GM12865 (cell line): ENCODE measurements at places on chromosomes 1 and 21.

DNA sequence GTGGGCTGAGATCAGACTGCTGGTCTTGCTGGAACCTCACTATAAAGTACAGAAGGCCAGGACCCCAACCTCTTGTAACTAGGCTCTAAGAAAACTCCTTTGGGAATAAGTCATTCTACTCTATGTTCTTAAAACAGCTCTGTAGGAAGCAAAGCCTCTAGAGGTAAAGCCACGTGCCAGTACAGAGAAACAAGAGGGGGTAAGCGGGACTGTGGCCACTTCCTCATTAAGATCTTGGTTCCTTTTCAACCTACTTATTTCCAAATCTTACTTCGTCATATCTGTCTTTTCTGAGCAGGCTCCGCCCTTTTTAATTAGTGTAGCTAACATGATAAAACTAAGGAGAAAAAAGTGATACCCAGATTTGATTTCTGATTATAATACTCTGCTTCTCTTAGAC lies 3.8 kb downstream of the NCSTN start:
- DNase-seq: peak; percentile 73

DNA sequence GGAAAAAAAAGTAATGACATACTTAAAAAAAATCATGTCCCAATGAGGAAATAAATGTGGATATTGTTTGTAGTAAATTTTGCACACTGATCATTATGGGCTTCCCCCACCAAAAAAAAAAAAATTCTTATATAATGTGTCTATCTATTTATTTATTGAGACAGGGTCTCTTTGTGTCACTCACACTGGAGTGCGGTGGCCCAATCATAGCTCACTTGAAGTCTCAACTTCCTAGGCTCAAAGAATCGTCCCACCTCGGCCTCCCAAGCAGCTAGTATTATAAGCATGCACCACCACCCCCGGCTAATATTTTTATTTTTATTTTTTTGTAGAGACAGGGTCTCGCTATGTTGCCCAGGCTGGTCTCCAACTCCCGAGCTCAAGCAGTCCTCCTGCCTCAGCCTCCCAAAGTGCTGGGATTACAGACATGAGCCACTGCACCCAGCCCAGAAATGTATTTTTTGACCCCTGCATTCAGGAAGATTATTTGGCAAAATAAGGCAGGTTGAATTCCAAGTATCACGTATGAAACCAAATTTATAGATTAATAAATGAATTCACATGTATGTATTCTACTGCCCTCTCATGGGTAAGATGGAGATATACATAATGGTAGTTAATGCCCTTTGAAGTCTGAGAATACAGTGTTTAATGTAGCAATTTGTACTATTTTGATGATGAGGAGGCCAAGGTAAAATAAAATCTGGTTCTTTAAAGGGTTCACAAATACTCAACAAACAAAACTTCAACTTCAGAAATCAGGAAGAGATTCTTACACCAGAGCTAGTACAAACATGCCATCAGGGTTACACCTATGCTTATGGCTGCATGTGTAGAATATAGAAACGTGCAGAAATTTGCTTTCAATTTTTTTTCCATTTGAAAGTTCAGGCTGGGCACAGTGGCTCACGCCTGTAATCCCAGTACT lies 1.4 kb upstream of the DENND2C start:
- DNase-seq: no peak

DNA sequence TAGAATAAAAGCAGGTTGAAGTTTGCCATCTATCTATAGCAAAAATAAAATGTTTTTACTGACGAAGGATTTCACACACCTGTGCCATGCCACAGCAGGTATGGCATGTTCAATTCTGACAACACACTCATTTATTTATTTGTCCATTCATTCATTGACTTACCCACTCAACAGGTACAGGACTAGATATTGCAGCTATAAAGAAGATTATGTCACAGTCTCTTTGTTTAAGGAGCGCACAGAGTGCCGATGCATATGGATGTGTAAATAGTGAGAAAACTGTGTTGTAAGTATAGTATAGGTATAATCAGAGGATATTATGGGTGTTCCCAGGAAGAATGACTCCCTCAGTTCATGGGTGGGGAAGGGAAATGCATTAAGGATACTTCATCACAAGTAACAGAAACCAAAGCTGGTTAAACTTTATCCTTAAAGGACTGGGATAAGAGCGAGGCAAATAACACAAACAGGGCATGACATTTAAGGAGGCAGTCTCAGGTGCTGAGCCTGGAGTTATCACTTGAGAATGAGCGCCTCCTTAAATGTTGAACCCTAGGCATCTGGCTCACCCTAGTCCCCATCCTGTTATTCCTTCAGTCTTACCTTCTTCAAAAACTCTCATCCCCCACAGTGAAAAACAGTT lies 7.9 kb upstream of the ZRANB2 start:
- no peak for DNase-seq

DNA sequence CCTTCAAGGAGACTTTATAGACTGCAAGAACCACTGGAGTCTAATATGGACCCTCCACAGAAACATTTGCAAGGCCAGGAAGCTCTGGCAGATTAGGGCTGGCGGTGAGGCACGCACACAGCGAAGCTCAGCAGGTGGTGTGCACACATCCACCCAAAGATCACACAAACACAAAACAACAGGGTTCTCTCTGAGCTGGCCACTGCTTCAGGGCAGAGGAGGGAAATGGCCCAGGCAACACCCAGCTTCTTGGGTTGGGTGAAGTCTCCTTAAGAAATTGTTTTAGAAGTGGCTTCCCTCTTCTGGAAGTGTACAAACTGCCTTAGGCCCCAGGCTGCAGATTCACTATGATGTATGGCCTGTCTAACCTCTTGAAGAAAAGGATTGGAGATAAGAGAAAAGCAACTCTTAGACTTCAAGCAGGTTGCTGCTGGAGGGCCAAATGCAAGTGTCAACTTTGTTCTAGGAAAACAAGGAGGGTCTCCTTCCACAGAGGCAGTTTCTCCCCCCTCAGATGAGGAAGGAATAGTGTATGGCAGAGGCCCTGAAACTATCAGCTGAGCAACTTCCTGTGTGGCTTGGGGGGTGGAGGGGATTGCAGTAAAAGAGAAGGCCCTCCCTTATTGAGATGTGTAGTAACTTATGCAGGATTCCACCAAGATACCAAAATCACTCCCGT lies 2.0 kb downstream of the RCSD1 start:
- DNase-seq: peak; percentile 64

DNA sequence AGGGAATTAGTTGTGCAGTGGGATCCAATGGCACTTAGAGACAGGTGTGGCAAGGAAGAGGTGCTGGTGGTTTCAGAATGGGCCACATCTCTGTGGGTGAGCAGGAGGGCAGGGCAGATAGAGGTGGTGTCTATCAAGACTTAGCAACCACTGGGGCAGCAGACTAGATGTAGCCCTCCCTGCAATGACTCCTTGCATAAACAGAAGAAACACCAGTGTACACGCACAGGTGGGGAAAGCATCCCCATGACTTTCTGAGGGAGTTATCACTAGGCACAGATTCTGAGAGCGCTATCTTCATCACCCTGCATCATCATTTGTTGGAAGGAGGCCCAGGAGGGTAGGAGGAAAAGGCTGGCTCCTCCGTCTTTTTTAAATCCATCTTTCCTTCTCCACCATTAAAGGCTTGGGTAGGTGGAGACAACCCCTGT lies 58.4 kb downstream of the PLXNA2 start:
- DNase-seq: no peak

DNA sequence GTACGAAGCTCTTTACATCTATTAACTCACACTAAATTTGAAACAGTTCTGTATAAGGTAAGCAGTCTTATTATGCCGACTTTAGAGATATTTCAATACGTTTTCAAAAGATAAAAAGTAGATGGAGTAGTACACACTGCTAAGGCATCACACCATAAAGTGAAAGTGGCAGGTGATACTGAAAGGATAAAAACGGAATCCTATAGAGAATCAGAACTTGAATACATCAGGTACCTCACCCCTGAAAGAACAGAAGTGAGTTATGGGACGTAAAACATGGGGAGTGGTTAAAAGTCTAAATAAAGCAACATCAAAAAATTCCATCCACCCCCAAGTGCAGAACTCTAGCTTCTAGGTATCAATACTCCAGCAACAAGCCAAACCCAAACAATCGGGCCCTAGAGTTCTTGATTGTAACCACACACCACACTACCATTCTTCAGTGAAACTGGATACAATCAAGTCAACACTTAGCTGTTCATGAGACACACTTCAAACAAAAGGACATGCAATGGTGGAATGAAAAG lies 142.6 kb downstream of the SMYD3 start:
- DNase-seq: peak; percentile 69

- DNase-seq: peak; percentile 48
These were observed 96.5 kb downstream of the NEK7 start for GRCh38 chr1:198253259-198253658.

DNA sequence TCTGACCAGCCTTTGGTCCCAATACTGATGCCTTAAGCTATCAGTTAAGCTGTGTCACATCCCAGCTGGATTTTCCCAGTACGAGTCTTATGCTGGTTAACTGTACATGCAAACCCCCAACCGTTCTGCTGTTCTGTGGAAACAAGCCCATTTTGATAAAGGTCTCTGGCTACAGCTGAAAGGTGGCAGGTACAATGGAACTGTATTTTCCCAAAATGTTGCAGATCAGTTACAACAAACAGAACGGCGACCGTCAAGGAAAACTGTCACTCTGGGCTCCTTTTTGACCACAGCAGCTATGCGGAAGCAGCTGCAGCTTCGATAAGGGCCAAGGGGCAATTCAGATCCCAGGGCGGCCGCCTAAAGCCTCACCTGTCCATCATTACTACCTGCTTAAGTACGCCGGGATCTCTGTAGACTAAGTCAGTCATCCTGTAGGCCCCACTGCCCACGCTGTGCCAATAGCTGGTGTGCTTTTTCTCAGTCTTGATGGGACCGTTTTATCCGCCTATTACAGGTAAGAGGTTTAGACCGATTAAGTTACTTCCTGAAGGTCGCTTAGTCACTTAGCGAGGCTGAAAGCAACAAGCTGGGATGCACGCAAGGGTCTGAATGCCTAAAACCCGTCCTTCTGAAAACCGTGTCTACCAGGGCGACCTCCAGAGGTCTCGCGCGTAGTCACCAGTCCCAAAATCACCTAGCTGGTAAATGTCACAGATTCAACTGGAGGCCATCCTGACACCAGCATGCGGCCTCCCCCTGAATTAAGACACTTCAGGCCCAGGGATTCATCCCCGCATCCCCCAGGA lies 11.1 kb upstream of the RAB42 start:
- peak; percentile 79 for DNase-seq

DNA sequence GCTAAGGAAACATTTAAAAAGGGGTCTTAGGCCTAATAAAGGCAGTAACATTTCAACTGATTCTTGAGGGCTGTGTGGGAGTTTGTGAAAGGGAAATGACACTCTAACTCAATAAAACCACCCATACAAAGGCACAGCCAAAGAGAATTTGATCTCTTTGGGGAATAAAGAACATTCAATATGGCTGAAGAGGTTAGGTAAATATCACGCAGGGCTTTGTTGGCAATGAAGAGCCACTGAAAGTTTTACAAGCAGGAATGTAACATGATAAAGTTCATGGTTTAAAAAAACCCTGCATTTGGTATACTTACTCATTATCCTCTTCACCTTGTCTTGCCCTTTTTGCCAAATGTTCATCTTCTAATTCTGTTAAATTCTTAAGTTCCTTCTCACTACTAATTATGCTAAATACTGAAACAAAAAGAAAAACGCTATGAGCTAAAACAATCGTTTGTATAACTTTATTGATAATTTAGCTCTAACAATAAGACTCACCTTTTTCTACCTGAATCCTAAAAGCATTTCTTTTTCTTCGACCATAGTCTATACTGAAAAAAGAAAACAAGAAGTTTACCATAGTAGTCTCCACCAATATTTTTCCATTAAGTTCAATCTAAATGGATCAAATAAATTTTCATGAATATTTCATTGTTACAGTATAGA lies 12.5 kb downstream of the NVL start:
- DNase-seq: no peak

DNA sequence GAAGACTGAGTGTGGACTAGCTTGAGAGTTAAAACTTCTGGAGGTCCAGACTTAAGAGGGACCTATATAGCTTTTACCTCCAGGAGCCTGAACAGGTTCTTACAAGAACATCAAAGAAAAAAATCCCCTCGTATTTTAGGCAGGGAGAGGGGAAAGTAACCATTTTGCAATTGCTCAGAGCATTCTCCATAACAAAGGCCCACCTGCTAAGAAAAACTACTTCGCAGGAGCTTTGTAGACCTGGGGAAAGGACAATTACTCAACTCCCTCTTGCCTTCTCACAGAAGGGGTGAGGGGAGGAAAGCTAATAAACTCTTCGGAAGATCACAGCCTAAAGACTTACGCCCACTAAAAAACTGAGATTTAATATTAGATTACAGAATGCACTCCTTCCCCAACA lies 86.3 kb downstream of the RERE start:
- no peak for DNase-seq

DNA sequence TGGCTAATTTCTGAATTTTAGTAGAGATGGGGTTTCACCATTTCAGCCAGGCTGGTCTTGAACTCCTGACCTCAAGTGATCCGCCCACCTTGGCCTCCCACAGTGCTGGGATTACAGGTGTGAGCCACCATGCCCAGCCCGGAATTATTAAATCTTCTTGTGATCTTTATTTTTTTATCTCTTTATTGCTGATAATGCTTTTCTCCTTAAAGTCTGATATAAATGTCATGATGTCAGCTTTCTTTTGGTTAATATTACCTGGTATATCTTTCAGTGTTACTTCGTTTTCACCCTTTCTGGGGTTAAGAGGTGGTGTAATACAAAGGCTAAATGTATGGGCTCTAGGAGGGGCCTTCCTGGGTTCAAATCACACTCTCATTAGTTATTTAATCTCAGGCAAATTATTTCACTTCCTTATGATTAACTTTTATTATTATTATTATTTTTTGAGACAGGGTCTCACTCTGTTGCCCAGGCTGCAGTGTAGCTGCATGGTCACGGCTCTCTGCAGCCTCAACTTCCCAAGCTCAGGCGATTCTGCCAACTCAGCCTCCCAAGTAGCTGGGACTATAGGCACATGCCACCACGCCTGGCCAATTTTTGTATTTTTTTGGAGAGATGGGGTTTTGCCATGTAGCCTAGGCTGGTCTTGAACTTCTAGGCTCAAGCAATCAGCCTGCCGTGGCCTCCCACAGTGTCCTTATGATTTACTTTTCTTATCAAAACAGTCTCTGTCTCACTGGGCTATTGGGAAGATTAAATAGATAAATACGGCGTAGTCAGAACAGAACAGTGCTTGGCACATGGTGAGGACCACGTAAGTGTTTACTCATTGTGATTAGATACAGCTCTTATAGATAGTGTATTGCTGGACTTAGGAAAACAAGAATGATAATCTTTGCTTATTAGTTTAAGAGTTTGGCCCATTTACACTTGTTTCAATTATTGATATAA lies 216.5 kb downstream of the URB2 start:
- no peak for DNase-seq

DNA sequence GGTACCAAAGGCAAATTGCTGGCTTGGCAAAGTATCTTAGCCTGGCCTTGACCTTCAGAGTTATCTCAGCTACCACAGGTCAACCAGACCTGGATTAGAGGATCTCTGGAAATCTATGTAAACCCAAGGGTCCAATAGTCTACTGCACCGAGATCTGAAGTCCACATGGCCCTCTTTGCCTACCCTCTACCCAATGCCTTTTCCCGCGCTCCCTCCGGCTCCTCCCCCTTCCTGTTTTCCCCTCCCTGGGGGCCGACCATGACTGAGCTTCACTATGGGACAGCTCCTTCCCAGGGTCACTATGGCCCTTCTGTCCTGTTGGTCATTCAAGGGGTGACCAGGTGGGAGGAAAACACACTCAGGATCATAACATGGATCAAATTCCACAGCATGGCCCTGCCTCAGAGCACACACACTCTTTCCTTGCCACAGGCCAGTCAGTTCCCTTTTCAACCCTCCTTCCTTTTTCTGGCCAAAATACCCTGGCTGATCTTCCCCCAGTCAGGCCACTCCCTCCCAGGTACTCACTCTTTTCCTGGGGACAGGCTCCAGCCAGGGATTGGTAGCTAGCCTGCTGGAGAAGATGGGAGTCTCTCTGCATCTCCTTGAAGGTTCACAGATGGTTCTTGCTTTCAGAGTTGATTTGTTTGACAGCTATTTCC lies 19.1 kb upstream of the TMEM183A start:
- DNase-seq: no peak
